ENCODE measurements at places on chromosomes 5 and 9. TPM values are rescaled to one million over a fixed set of nuclear protein-coding genes. Genes with fewer than 3 reads are reported as not detected.

Gene TXNDC8
- total RNA-seq, result not detected

Gene PCDHA9
- 0.20 TPM for total RNA-seq

Gene F12
- total RNA-seq, result 0.63 TPM

Gene FCN1
- total RNA-seq, result 28.4 TPM

Gene TMEM174
- total RNA-seq, result not detected

Gene GHR
- total RNA-seq, result 6.3 TPM

Gene SUSD3
- 4.8 TPM for total RNA-seq

Gene SMIM33
- total RNA-seq, result not detected

Gene PCDHB10
- 1.5 TPM for total RNA-seq

GRCh38 chr5:171644536-171644935 lies 141.1 kb upstream of the SMIM23 start:
- no peak for DNase-seq

DNA sequence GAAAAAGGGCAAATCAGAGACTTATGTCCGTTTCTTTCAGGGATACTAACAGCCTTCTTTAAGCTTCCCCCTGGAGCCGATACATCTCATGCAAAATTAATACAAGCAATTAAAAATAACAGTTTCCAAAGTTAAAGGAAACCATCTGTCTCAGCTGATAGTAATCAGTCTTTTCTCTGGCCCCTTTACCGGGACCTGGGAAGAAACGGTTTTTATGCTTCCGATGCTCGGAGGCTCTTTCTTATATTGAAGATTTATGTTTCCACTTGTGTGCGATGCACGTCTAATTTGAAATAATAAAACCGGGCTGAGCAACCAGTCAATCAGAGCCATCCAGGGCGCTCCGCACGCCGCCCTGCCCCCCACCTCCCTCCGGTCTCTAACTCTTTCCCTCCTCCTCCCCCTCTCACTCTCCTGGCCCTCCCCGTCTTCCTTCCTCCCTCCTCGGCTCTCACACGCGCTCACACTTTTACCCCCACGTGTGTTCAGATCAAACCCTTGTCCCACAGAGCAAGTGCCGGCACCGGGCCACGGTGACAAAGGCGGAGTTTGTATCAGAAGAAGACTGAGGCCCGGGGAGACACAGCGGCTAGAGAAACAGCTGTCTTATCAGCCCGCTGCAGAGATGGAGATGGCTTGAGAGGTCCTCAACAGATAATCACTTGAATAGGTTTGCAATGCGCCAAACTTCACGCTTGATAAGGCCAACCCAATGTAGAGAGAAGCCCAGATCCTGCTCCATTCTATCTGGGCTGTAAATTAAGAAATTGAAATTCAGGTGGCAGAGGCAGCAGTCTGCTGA lies 5.1 kb upstream of the ELAVL2 start:
- DNase-seq, result peak; percentile 68

DNA sequence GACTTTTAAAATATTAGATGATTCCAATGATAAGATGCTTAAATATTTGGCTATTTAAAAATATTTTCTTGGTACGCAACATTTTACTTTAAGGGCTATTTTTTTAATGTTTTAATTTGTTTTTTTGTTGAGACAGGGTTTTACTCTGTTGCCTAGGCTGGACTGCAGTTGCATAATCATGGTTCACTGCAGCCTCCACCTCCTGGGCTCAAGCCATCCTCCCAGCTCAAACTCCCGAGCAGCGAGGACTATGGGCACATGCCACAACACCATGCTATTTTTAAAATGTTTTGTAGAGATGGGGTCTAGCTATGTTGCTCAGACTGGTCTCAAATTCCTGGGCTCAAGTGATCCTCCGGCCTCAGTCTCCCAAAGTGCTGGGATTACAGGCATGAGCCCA lies 850.2 kb upstream of the DMAC1 start:
- no peak for DNase-seq

DNA sequence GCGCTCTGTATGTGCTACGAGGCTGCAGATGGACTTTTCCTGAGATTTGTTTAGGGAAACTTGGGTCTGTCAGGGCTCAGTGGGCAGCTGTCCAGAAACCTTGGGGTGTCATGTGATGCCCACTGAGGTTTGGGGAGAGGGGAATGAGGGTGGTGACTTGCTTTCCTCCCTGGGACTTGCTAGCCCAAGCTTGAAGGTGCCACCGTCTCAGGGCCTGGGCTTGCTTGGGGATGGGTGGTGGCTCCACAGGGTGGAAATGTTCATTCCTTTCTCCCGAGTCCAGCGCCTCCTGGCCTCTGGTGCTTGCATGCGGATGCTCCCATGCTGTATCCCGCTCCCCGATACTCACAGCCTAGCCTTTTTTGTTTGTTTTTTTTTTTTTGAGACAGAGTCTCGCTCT lies 33.3 kb downstream of the ZNF618 start:
- no peak for DNase-seq

DNA sequence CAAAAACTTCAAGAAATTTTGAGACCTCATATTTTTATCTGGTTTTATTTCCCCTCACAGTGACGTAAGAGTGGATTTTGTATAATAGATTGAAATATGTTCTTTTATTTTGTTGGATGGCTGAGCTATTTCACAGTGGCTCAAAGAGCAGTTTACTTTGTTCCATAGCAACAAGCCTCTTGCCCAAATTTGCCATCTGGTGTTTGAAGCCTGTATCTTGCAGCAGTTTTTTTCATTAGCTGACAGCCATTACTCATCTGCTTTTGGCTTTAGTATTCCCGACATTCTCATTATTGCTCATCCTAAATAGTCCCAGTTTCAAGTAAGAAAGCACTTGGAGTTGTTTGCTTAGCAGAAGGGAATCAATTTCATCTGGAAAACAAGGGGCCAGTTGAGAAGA lies 36.3 kb downstream of the GDA start:
- DNase-seq, result no peak

DNA sequence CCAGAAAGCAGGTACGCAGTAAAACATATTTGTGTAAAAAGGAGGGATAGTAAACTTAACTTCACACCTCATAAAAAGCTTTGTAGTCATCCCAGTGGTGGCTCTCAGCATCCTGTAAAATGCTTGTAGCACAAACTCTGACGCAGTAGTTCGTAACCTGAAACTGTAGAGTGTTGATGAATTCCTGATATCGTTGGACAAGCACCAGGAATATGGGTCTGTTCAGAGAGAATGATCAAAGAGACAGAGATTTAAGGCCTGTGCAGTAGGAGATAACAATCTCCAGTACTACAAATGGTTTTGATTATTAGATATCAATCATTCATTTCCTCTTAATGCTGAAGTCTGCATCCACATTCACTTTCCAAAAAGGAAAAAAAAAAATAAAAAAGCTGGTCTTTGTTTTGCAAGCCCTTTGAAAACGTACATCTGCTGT lies 148.5 kb downstream of the KIAA0825 start:
- no peak for DNase-seq

- DNase-seq, result no peak
These were observed 107.1 kb downstream of the PHF2 start for GRCh38 chr9:93683331-93684134.

DNA sequence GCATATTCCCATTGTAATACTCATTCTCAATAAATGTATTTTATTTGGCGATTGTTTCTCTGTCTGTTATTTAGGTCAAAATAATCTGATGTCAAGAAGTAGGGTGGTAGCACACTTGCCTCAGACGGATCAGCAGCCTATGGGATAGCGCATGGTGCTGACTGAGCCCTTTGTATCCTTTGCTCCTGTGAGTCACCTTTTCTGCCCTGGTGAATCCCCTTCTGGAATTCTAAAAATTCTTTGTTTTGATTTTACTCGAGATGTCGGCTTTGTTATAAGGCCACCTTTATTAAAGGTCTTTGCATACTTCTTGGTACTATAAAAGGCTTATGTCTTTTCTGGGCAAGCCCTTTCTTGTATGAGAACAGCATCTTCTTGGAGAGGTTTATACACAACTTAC lies 1187.8 kb downstream of the CDH9 start:
- no peak for DNase-seq

GRCh38 chr5:53970475-53970874 lies 339.9 kb downstream of the ARL15 start:
- DNase-seq, result no peak

GRCh38 chr5:139971202-139971725 lies 71.8 kb downstream of the NRG2 start:
- no peak for DNase-seq

- DNase-seq, result no peak
These were observed 33.2 kb downstream of the SHB start for GRCh38 chr9:38035873-38036272.

DNA sequence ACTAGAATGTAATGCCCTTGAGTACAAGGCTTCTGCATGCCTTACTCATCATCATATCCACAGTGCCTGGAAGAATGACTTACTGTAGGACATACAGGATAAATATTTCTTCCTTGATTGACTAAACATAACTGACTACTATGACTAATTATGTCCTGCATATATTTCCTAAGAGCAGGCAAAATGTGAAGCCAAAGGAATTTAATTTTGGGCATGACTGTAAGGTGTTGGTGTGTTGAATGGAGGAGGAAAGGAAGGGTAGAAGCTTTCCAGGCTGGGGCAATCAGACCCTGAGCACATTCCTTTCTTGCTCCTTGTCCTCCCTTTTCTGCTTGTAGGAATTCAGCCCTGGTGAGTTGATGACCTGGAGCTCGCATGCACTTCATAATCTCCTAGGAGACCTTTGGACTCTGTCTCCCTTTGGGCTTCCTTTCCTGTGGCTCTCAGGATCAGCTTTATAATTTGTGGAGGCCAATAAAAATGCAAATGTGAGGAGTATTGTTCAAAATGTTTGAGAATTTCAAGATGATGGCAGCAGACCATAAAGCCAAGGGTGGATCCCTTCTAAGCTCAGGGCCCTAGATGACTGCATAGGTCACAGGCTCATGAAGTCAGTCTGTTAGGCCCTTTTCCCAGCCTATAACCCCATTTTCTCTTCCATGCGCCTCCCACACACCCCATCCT lies 174.0 kb downstream of the HMHB1 start:
- no peak for DNase-seq

GRCh38 chr5:1809416-1810035 lies 8.3 kb downstream of the NDUFS6 start:
- no peak for DNase-seq

DNA sequence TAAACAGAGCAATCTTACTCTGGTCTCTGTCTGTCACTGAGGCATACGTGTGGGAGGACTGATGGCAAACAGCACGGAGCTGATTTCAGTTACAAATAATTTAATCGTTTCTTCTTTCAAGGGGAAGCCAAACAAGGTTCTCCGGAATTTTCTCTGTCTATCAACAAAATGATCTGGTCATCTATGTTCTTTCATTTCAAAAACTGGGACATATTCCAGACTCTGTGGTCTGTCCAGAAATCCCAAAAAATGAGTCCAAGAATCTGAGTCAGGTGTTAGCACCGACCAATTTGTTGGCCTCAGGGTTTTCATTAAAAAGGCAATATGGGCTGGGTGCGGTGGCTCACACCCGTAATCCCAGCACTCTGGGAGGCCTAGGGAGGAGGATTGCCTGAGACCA lies 69.9 kb upstream of the ZNF608 start:
- no peak for DNase-seq

- no peak for DNase-seq
These were observed 65.9 kb downstream of the DAB2IP start for GRCh38 chr9:121717141-121717991.

DNA sequence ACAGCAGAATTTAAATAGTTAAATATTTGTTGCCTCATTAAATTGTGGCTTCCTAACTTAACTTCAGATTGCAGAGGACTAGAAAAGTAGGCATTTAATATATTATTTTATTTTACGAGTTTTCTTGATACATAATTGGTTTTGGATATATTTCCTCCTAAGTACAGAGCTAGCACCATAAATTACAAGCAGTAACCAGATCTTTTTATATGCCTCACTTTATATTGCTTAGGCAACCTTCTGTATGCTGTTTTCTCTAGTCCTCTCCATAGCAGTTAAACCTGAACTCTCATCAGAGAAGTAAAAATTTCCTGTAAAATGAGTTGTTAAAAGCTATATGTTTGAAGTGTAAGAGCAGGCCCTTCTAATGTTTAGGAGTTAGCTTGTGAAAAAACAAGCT lies 144.2 kb downstream of the ZCCHC7 start:
- DNase-seq, result no peak

DNA sequence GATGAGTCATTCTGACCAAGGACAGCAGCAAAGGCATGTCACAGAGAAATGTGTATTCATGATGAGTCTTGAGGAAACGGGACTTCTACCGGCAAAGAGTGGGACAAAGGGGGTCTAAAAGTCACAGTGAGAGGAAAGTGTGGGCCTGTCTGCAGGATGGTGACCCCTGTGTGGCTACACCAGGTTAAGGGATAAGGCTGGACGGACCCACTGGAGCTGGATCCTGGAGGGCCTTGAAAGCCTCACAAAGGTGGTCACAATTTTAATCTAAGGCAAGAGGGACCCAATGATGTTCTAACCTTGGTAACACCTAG lies 176.5 kb downstream of the CDK5RAP2 start:
- DNase-seq, result no peak

DNA sequence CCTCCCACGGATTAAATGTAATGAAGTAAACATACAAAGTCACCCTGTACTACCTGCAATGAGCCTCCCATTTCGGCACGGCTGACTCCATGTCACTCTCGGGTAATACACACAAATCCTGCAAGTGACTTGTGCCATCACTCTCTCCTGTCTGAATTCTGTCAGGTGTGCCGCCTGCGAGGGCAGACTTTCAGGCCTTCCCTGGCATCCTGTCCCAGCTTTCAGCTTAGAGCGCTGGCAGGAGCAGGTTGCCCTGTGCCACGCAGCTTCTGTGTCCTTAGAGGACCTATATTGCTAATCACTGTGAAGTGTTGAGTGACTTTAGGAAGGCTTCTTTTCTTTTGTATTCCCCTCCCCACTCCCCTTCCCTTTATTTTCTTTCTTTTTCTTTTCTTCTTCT lies 25.8 kb upstream of the S1PR3 start:
- DNase-seq, result no peak

- DNase-seq, result no peak
These were observed 64.0 kb upstream of the PLCXD3 start for GRCh38 chr5:41574391-41574790.

DNA sequence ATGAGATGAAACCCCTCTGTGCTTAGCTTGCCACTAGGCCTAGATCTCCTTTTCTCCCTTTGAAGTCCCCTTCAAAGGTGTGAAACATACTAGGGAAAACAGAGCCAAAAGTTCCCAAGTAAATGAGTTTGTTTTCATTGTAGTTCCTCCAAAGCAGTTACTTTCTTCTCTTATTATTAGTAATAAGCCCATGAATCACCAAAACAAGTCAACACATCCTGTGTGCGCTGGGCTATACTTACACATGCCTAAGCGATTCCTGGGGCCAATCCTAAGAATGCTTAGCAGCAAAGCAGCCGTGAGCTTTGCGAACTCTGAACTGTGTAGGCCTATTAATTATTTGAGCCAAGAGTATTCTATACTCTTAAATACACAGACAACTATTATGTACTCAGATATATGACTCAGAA lies 7.6 kb downstream of the ENC1 start:
- no peak for DNase-seq

DNA sequence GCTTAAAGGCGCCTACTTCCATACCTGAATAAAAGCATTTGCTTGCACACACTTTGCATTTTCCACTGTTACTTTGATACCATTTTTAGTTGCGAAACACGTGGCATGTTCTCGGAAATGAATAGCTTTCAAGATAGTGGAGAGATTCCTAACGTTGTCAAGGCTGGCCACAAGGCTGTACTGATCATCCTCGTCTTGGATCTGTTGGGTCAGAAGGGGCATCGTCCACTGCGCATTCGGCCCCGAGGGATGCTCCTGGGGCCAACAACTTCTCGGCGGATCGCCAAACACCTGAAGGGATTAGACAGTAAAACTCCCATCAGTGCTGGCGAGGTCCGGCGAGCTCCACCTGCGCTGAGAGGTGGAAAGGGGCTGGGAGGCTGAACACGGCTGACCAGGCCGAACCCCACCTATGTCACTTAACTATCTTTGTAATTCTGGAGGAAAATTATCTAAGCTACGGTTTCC lies 599 bp downstream of the RAD1 start:
- peak; percentile 81 for DNase-seq

Data from left lung (tissue), 14 donors.